ENCODE measurements at places on chromosomes 6 and 20.

DNA sequence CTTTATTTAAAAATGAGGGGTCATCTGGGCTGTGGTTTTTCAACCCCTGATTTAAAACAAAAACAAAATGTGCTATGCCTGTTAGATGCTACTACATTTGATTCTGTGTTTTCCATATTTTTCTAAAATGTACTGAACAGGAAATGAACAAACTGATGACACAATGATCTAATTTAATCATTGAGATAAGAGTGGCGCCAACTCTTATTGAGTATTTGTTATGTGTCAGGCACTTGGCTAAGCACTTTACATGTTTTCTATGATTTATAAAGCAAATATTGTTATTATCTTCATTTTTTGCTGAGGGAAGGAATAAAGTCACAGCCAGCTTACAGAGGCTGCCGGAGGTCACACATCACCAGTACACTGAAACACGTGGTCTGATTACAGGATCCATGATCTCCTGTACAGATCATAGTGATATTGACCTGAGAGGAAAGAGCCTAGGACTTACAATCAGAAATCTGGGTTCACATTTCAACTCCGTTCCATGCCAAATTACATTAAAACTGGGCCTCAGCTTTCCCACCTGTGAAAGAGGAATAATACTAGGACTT lies 166.7 kb downstream of the ESR1 start:
- DNase-seq, result no peak

- no peak for DNase-seq
These were observed 10.7 kb upstream of the GATA5 start for GRCh38 chr20:62486484-62486883.

DNA sequence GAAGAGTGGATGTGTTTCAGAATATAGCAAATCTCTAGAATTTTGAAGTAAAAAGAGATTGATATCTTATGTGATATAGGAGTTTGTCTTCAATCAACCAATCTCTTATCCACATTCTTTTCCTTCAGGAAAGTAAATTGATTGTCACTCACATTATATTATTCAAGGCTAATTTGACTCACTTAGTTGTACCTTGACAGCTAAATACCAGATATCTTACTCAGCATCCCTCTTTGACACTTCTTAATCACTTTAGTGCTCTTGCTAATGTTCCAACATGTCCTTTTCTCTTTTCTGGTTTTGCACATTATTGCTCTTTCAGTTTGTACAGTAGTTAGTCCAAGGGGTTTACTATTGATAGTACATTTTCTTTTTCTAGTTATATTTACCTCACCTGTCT lies 286.9 kb upstream of the PTCHD4 start:
- no peak for DNase-seq

- no peak for DNase-seq
These were observed 2.4 kb upstream of the SPEF1 start for GRCh38 chr20:3783511-3784195.

DNA sequence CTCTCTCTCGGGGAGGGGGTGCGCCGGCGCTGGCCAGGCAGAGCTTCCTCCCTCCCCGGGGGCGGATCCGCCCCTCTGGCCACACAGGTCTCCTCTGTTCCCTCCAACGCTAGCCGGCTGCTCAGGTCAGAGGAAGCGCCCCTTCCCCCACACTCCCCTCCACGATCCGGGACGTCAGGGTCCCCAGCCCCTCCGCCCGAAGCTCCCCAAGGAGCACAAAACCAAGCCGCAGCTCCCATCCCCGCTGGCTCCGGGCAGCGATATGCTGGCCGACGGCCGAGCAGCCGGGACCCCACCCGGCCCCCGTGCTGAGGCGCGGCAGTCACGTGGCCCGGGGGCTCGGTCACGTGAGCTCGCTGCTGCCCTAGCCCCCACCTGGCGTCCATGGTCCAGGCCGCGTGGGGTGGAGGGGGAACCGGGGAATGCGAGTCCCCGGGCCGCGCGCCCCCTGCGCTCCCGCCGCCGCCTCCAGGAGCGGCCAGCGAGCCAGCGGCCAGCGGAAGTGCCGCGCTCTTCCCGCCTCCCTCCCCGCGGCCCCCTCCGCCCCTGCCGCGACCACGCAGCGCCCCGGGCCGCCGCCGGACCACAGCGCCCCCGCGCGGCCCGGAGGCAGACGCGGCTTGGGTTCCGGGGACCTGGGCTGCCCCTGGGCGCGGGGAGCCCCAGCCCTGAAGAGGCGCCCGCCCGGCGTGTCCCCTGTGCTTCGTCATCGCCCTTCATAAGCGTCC lies at the start of gene SLC35B2:
SLC35B2 (minus strand) TSS at position 504 of the 728 bp plus-strand sequence; CDS start at position 386, 118 bp downstream.
- DNase-seq, result peak; percentile 68

DNA sequence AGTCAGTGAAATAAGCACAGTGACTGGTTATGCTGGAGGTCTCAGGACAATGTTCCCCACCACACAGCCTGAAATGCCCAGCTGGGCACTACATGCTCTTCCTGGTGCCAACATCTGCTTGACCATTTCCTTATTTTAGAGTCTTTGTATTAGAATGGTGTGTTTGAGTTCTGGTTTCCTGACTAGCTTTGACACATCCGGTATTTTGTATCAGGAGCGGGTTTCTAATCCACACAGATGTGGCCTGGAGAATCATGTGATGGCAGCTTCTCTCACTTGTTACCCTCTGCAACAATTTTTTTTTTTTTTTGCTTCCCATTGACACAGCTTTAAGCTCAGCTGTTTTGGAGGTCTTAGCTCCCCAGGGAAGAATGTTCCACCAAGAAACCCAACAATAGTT lies 164.5 kb upstream of the CST7 start:
- no peak for DNase-seq

- DNase-seq, result no peak
These were observed 146.5 kb downstream of the CDKAL1 start for GRCh38 chr6:20680697-20681165.

DNA sequence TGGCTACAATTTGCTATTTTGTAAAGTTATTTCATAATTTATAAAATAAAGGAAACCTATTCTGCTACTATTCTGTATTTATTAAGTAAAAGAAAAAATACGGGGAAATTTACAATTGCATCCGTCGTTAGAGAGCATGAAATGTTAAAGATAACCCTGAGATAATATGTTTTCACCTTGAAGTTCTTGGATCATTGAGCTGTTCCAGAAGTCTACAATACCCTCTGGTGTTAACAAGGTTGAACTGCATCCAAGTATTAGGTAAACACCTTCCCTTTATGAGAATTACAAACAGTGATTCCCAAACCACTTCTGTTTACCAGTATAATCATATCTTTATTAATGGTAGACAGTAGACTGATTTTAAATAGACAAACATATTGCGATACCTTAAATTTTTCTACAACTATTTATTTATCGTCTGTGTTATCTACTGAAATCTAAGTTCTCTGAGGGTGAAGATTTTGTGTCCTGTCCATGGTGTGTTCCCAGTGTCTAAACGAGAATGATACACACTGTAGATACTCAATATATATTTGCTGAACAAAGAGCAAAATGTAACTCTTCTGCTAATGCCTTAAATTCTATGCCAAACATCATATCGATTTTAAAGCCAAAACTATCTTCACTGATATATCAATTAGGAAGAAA lies 28.2 kb downstream of the TBC1D32 start:
- DNase-seq, result peak; percentile 14

- DNase-seq, result no peak
These were observed 10.4 kb downstream of the CALHM6 start for GRCh38 chr6:116471531-116471930.

- no peak for DNase-seq
These were observed 461.0 kb downstream of the PKHD1 start for GRCh38 chr6:51626391-51626790.

DNA sequence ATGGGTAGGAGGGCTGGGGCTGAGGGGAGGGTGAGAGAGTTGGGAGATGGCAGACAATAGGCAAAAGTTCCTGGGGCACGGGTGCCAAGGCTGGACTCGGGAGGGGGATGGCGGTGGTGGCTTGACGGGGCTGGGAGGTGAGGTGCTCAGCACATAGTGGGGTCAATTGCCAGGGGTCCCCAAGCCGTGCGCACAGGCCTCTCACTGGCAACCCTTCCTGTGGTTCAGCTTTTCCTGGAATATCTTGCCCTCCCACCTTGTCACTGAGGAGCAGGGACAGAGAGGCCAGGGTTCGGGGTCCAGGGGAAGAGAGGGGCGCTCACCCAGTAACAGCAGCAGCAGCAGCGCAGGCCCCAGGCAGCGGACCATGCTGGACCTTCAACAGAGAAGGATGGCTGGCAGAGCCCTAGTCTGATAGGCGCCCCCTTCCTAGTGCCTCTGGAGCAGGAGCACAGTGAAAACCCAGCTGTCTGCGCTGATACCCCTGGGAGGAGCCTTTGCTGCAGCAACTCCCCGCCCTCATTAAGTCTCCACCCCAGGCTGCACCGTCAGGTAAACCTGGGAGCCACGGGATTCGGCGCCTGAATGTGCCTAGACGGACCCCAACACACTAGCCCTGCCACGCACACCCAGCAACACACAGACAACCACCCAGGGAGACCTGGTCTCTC lies at the start of gene GFRA4:
GFRA4 (minus strand) TSS at position 369 of the 671 bp plus-strand sequence; CDS start at position 369, 0 bp downstream.
- no peak for DNase-seq

DNA sequence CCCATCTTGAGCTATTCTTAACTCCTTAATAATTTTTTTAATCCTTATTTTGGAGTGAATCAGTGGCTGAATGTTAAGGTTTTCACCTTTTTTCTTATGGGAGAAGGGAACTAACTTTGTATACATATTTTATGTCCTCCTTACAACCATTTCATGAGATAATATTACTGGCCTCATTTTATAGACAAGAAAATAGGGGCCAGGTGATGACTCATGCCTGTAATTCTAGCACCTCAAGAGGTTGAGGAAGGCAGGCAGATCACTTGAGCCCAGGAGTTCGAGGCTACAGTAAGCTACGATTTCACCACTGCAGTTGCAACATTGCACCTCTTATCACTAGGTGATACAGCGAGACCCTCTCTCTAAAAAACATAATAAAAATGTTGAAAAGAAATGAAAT lies 128.7 kb downstream of the TMEM242 start:
- DNase-seq, result no peak

- peak; percentile 3 for DNase-seq
These were observed 253.1 kb downstream of the ADGB start for GRCh38 chr6:146851837-146852236.

GRCh38 chr6:130932921-130933320 lies 105.7 kb downstream of the SMLR1 start:
- DNase-seq, result no peak

- DNase-seq, result no peak
These were observed 32.1 kb upstream of the NR2E1 start for GRCh38 chr6:108133594-108134179.

DNA sequence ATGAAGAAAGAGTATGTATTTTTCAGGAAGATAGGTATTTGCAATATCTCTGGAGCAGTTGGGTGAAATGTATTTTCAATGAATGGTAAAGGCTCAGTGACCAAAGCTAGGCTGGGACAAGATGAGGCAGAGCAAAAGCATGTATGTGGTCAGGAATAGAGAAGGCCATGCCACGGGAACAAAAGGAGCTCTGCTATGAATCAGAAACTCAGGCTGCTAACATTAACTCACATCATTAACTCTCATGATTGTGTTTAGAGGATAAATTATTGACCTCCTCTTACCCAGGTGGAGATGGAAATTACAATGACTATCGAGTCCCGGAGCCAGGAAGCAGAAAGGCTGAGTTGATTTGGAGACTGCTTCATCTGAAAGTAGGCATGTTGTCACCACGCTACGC lies 220.2 kb downstream of the FUT9 start:
- DNase-seq, result no peak

GRCh38 chr20:39453890-39454289 lies 491.7 kb downstream of the DHX35 start:
- no peak for DNase-seq

DNA sequence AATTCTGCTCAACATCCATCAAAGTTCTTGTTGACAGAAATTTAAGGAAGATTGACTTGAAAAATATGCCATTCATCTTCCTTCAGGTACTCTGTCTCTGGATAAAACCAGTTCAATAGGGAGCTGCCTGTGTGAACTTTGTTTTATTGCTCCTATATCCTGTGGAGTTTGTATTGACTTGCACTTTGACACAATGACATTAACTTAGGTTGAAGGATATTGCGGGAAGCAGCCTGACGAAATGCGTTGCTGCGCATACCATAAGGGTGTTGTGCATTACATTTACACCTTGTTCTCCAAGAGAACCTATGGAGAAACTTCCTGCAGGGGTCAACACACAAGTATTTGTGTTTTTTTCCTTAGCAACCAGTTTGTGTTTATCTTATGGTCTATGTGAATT lies 185.4 kb upstream of the GRIK2 start:
- DNase-seq, result no peak

- no peak for DNase-seq
These were observed 111.3 kb downstream of the LRRC1 start for GRCh38 chr6:53906103-53906502.

DNA sequence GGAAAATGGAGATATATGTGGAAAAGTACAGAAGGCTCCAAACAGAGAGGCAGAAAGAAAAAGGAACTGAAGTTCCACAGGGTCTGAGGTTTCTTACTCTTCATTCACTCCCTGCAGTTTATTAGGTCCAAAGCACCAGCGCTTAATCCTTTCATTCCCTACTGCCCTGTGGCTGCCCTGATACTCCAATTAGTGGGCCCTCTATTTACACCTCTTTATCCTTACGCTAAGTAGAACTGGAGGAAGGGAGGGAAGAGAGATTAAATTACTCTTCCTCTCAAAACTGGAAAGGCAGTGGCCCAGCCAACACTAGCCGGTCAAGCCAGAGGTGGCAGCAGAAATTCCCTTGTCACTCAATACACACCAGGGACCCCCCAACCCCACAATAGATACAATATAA lies 20.4 kb downstream of the TRERF1 start:
- no peak for DNase-seq

GRCh38 chr6:85923013-85923430 lies 280.3 kb upstream of the SYNCRIP start:
- DNase-seq, result peak; percentile 2

DNA sequence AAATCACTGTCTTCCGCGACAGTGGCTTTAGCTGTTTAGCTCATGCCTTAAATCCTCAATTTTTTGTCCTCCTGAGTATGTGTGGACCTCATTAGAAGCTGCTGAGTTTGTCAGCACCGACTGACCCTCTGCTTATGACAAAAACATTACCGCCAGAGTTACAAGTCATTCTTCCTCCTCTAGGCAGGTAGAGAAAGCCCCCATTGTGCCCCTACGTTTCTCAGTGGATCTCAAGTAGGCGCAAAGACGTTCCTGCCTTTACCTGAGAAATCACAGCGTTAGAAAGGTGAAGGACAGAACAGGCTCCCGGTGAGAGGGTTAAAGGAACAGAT lies 227.3 kb upstream of the PDE10A start:
- DNase-seq, result no peak

- peak; percentile 75 for DNase-seq
These were observed 60.0 kb upstream of the BTN3A2 start for GRCh38 chr6:26304797-26305640.

- no peak for DNase-seq
These were observed 13.0 kb upstream of the SLC16A10 start for GRCh38 chr6:111074311-111074710.

DNA sequence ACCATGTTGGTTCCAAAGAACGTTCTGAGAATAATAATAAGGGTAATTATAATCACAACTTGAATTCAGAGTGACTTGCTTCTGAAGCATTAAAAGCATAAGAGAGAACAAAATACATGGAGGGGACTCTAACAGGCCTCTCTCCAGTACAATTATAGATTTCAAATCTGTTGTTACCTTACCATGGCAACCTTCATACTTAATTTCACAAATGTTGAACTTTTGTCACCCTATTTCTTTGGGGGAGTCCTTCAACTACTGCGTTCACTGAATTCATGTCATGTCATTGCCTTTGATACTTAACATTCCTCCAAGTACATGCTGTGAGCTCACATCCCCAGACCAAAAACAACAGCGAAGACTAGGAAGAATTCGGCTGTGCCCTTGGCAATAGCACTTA lies 104.0 kb downstream of the MKKS start:
- no peak for DNase-seq
